ENCODE measurements at places on chromosomes 7 and 10.

DNA sequence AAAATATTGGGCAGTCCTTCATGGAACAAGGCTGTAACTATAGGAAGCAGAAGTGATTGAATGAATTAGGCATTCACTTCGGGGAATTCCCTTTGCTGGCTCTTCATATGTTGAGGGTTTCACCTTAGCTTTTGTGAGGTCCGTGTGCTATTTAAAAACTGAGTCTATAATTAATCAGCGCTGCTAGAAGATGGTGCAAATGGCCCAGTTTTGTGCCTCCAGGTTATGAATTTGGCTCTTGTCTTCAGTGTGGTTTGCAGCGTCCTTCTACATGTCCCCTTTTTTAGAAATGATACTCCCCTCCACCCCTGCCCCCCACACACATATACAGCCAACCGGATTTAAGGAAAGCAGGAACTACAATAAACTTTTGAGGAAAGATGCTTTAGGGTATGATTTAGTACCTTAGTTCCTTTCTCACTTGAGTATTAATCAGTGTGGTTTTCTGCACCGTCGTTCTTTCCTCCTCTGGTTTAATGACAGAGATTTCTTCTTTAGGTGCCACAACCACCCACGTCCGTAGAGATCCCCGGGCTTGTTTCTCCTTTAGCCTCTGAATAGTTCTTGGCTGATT lies 110.6 kb upstream of the SAMD8 start:
- no peak for DNase-seq

DNA sequence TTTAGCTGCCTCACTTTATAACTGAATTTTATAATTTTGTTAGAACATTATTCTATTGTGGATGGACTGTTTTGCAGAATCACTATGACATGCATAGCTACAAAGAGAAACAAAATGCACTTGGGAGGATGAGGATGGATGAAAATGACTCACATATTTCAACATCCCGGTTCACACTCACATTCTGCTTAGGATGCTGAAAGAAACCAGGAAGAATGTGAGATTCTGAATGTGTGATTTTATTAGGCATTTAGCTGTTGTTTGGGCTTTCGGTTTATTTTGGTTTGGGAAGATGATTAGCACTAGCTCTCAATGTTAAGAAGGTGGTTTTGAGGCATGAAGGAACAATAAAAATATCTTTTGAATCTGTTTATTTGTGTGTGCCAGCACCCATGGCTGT lies 235.5 kb downstream of the SEMA3E start:
- no peak for DNase-seq

DNA sequence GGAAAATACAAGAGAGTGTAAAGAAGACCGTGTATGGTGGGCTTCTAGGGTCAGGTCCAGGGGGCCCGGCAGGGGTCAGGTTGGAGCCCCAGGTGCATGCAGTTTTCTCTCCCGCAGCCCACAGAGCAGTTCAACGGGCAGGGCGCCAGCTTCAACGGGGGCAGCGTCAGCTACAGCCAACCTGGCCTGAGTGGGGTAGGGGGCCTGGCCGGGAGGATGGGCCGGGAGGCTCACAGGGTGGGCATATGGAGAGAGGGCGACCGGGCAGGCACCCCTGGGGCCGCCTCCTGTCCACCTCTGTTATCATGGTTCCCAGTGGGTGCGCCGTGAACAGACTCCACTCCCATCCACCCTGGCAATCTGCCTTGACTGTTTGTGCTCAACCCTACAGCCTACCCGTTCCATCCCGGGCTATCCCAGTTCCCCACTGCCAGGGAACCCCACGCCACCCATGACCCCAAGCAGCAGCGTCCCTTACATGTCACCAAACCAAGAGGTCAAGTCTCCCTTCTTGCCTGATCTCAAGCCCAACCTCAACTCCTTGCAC lies 11.5 kb downstream of the ZMIZ2 start:
- no peak for DNase-seq

- no peak for DNase-seq
These were observed 129.6 kb downstream of the BICC1 start for GRCh38 chr10:58642283-58642682.

DNA sequence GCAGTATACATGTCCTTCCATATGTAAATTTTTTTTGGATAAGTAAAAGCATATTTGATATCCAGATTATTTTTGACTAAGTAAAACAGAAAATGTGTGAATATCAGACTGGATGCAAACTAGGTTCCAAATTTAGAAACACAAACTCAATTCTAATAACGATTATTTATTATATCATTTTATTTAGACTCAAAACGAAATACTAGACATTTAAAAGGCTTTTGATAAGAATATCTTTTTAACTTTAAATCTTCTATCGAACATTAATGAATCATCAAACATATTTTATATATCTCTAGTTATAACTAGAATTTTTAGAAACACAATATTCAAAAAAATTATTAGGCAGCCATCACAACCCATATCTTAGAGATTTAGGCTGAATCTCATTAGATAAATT lies 195.2 kb upstream of the KCND2 start:
- no peak for DNase-seq

DNA sequence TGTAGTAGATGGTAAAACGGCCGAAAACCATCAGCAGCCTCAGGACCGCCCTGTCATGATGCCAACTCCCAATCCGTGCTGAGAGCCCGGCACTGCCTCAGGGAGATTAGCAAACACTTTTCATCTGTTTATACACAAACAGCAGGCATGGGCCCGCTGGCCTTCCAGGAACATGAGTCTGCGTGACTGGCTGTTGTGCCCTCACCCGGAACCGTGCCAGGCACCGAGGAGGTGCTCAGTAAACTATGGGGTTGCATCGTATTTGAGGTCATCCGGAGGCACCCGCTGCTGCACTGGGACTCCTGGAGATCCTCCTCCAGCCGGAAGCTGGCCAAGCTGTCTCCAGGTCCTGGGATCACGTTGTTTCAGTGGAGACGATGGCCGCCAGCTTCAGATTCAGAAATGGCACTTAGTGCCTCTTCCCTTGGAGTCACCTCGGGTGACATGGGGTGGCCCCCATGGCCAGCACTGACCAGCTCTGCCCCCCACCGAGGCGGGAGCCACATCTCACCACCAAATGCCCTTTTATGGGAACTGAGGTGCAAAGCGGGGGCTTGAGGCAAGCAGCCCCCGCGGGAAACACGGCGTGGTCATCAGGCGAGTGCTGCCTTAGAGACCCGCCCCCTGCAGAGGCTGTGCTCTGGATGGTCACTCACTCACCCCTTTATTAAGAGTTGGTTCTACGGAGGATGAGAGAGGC lies 585.9 kb downstream of the PTPRN2 start:
- no peak for DNase-seq

- no peak for DNase-seq
These were observed 109.6 kb downstream of the TCERG1L start for GRCh38 chr10:131201741-131202515.

- DNase-seq, result no peak
These were observed 974.0 kb upstream of the GHITM start for GRCh38 chr10:83165265-83165664.

DNA sequence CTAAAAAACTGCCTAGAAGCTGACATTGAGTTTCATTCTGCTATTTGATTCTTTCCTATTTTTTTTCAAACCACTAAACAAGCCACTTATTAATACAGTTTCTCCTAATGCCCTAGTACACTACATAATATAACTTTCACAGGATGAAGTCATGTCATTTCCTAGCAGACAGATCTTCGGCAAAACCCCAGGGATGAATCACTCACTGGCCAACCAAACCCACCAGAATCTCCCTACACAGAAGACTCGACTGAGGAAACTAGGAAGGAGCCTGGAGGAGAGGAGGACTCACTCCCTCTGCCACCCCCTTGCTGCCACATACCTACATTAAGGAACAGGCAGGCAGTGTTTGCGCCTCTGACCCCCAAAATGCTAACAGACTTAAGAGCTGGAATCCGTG lies 33.4 kb downstream of the XPNPEP1 start:
- DNase-seq, result no peak

DNA sequence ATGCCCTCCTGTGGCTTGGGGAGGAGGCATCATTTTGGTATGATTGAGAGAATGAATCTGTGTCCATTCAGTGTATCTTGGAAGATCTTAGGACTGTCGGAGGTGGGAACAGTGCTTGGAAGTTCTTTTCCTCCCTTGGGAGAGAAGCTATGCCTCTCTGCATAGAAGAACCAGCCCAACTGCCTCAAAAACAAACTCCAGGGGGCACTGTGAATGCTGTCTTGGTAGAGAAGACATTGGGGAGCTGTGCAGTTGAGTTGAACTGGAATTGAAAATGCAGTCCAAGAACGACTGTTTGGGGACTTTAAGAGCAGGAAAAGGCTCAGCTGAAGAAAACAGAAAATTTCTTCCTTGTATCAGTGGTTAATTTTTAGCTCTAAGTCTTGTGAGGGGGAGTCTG lies 4.9 kb upstream of the GJD4 start:
- no peak for DNase-seq

DNA sequence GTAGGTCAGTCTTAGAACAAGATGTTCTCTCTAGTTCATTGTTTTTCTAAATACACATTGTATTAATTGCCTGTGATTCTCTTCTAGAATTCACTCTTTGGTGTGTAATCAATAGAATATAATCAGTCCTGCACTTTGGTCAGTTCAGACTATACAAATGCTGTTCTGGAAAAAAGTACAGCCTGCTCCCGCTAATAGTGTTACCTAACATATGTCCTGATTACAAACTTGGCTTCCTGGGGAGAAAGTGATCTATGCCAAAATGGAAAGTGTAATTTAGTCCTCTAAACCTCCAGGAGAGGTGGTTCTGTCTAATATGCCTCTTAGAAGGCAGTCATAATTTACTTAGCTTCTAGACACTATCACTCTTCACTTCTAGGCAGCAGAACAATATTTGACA lies 215.5 kb downstream of the SEMA3D start:
- DNase-seq, result no peak

- no peak for DNase-seq
These were observed 15.2 kb downstream of the PIK3AP1 start for GRCh38 chr10:96705134-96705533.

GRCh38 chr10:78437998-78438906 lies 404.6 kb downstream of the RPS24 start:
- DNase-seq, result no peak

DNA sequence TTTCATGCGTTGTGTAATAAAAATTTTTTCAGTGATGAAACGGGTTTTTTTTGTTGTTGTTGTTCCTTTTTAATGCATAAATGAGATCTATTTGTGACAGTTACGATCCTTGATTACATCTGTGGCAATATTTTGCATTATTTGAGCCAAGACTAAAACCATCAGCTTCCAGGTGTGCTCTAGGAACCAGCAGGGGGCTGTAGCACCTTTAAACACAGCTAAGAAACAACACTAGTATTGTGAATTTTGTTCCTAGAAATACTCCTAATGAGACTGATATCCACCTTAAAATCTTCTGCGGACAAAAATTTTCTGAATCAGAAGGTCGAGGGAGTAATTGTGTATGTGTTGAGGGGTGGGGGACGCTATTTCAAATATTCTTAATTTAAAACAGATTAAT lies 52.6 kb downstream of the FGFBP3 start:
- DNase-seq, result no peak

DNA sequence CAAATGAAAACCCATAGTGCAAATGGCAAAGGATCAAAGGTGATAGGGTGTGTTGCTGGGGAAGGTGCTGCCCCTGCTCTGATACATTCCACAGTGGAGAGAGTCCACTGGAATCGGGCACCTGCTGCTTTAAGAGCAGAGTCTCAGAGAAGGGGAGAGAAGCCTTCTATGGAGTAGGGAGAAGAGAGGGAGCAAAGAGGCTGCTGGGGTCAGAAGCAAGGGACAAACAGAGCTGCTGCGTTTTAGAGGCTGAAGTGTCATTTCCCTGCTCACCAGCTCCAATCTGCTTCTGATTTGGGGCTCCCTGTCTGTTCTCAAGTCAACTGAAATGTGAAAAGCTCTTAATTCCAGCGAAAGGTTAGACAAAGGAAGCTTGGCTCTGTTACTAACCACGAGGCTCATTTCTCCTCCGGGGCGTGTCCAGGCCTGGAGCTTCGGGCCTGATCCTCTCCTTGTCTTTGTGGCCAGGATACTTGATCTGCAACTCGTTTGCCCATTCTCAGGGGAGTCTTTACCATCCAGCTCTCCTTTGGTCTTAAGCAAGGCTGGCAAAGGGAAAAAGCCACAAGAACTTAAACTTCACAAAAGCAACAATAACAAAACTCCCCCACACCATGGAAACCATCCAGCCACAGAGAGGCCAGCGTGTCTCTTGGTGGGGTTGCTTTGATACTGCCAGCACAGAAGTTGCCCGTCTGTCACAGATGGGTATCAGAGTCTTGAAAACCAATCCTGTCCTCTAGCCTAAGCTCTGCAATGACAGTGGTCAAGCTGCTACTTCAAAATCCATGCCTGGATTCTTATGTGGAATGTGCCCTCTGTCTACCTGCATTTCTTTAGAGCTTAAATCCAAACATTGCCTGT lies 692.6 kb downstream of the SUGCT start:
- no peak for DNase-seq

GRCh38 chr10:113056030-113056429 lies 106.0 kb downstream of the TCF7L2 start:
- DNase-seq, result no peak

GRCh38 chr10:44636625-44637024 lies 251.7 kb upstream of the CXCL12 start:
- no peak for DNase-seq

Measured in T-helper 1 cell (primary cell).